Cardiac septum (tissue), 1 donor: ENCODE measurements at places on chromosomes 7 and 10. TPM values are rescaled to one million over a fixed set of nuclear protein-coding genes. Genes with fewer than 3 reads are reported as not detected.

The LRRC4 gene
- 3.7 TPM for total RNA-seq

The CH25H gene
- 1.00 TPM for total RNA-seq

The MKI67 gene
- total RNA-seq: 1.1 TPM

The LRRD1 gene
- 0.43 TPM for total RNA-seq

GRCh38 chr10:70477661-70478162 is 855 bp upstream of the PALD1 start:
- no peak for DNase-seq

- DNase-seq: no peak
Observed at GRCh38 chr10:125175807-125176206, 15.4 kb upstream of the CTBP2 start.

DNA sequence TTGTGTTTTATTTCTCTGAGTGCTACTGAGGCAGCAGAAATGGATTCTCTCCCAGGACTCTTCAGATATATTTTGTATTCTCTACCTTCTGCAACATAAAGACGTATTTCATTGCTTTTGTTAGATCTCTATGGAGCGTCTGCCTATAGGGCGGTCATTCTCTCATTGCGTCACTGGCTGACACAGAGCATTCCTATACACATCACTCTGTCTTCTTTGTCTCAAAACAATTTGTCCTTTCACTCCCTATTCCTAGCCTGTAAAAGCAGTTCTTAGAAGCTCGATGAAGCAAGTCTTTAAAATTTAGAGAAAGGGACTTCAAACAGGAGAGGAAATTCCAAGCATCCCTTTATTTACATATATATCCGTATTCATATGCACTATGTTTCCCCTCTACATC is 120.6 kb downstream of the CPED1 start:
- DNase-seq: no peak

DNA sequence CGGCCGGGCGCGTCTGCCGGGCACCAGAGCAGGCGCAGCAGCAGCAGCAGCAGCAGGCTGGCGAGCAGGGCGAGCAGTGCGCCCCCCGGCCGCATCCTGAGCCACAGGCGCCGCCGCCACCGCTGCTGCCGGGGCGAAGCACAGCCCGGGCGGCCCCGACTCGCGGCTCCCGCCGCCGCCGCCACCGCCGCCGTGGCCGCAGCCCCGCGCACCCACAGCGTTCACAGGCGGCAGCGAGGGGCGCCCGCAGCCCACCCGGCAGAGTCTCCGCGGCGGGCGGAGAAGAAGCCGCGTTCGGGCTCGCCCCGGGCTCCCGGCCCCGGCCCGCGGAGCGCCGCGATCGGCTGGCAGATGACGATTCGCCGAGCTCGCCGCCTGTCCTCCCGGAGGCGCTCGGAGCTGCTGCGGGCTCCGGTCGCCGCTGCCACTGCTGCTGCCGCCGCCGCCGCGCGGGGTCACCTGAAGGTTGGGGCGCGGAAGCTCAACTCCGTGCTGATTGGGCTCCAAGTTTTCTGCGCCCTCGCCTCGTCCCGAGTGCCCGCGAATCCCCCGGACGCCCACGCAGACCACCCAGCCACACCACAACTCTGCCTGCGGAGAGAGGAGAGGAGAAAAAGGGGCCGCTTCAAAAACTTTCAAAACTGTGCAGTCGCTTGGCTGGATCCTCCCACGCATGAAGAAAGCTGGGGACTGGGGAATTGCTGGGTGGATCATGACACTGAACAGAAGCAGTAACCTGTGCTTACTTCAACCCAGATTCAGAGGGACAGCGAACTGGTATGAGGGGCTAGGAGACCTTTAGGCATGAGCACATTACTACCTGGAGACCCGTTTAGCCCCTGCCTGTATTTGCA is at the start of gene ST8SIA6:
ST8SIA6 (minus strand) TSS at position 435 of the 854 bp plus-strand sequence; CDS start at position 95, 340 bp downstream.
- DNase-seq: no peak

DNA sequence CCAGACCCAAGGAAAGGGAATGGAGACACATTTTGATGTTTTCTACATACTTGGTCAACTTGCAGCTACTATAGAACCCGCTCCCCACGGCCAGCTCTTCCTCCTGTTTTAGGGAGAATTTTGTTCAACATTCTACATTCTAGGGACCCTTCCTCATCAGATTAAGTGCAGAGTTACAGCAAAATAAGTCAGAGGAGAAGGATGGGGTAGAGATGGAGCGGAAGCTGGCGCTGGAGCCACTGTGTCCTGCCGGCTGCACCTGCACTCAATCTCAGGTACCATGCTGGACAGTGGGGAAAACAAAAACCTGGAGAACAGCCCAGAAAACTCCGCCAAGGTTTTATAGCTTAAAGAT is 79.4 kb upstream of the EN2 start:
- no peak for DNase-seq
